ENCODE measurements at places on chromosomes 5 and 9.

GRCh38 chr9:21096172-21096900 lies 18.6 kb upstream of the IFNB1 start:
- DNase-seq = peak; percentile 70

- no peak for DNase-seq
Observed at GRCh38 chr5:61301341-61302199, 30.5 kb upstream of the ZSWIM6 start.

GRCh38 chr5:91401175-91401574 lies 18.1 kb upstream of the ARRDC3 start:
- no peak for DNase-seq

GRCh38 chr5:124655251-124655917 lies 91.1 kb downstream of the ZNF608 start:
- DNase-seq = no peak

DNA sequence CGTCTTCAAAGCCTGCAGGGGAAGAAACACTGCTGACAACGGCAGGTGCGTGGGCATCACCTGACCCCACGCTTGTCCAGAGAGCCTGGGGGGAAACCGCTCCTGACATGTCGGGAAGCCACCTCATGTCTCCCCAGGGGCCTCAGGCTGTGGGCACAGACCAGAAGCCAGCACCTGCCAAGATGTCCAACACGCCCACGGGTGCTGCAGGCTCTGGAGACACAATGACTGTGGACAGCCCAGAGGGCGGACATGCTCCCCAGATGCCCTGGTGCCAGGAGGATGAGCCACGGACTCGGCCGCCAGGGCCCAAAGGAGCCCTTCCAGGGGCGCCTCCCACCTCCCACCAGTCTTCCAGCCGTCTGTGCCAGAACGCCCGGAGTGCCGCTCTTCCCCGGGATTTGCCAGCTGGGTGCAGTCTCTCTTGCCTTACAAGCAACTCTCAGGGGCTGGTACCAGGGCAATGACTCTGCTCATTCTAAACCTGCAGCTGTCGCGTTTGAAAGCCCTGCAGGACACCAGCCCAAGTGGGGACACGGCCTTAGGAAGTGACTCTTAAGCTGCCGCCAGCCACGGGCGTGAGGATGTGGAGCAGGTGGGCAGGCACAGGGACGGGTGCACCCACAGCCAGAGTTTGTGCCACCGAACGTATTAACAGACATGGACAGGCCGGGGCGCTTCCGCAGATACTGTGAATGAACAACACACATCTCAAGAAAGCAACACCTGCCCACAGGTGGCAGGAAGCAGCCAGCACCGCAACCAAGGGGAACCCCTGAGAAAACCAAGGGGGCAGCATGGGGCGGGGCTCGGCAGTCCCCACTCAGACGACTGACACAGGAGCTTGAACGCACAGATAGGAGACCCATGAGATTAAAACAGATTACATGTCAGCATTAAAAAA lies 6.8 kb upstream of the LHX3 start:
- DNase-seq = no peak

DNA sequence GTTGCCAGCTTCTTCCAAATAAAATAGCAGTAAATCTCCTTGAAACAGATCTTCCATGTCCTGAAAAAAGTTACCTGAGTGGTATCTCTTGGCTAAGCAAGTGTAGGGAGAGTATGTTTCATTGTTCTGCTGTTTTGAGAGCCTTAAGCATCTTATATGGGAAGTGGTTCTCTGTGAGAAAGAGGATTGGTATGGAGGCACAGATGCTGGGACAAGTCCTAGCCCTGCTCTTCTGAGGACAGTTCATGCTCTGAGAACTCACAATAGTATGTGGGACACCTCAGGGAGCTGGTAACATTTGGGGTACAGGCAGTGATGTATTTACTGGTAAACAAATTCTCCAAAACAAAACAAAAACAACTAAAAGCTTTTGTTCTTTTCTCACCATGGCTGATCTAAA lies 2.0 kb downstream of the PPP3R2 start:
- no peak for DNase-seq

DNA sequence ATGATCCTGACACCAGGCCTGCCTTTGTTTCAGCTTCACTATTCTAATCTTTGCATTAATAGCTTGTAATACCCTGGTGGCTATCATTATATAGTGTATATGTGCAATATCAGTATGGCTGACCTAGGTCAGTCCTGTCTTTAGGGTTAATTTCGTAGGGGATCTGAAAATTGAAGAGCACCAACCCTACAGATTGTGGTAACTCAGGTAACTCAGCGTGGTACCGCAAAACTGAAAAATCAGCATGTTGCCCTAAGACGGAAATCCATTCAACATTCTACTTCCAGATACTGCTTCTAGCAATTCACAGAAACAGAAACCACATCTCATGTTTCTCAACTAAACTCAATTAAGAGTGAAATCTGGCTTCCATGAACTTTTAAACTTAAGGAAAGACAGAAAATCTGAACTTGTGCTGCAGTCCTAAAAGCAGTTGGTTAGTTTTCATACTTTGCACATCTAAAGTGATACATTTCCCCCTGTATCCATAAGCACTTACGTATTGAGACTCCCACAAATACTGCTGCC lies 78.3 kb downstream of the FNIP1 start:
- no peak for DNase-seq

GRCh38 chr5:154989626-154990025 lies 23.9 kb upstream of the KIF4B start:
- DNase-seq = no peak

- DNase-seq = no peak
Observed at GRCh38 chr9:76373173-76373783, 20.9 kb downstream of the RFK start.

- DNase-seq = peak; percentile 53
Observed at GRCh38 chr5:56154732-56155484, 78.2 kb downstream of the ANKRD55 start.

DNA sequence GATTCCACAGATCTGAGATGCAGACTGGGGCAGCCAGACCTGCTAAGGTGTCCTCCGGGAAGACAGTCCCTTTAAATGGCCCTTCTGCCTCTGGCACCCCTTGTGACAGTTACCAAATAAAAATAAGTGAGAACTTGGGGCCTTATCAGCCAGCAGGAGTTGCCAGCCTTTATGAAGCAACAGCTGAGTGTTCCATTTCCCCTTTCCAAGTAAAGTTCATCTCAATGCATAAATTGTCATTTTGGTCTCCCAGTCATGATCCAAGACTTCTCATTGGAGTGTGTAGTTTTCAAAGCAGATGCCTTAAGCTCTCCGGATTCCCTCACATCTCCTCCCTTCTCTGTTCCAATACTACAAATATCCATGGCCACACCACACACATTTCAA lies 4.1 kb downstream of the PTCH1 start:
- DNase-seq = no peak

- no peak for DNase-seq
Observed at GRCh38 chr9:125985998-125986655, 239.0 kb downstream of the PBX3 start.

- DNase-seq = peak; percentile 67
Observed at GRCh38 chr5:71946343-71947030, 160.8 kb upstream of the MAP1B start.

- DNase-seq = no peak
Observed at GRCh38 chr5:36841677-36842076, 34.9 kb upstream of the NIPBL start.

DNA sequence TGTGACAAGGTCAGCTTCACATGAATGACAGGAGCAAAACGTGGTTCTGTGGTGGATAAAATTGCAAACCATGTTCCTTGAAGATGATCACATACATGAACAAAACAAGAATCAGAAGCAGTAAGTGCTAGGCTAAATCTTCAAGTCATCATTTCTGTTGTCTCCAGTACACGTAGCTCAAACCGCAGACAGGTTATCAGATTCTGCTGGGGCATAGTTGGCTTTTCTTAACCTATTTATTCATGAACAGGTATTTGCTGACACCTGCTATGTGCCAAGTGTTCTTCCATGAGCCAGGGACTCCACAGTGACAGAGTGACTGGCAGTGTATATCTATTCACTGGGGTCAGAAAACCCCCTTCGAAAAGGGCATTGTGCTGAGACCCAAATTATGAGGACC lies 20.8 kb downstream of the MFAP3 start:
- DNase-seq = peak; percentile 82

GRCh38 chr5:168377525-168377924 lies 86.1 kb downstream of the WWC1 start:
- DNase-seq = no peak

- peak; percentile 36 for DNase-seq
Observed at GRCh38 chr5:172002310-172002709, 4.1 kb downstream of the FBXW11 start.

DNA sequence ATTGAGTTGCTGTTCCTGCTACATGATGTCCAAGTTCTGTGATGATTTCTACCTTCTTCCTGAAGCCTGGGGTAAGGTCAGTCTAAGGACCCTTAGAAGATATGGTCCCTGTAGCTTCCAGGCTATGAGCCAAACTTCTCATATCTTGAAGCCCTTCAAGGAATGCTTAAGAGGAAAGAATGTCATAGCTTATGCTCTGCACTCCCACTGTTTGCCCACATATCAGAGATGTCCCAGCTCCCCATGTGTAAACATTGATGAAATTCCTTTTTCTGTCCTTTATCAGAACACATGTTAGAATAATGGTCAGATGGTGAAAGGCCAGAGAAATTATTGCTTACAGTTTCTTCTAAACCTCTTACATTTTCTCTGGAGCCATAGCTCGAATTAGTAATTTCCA lies 41.4 kb upstream of the RUSC2 start:
- no peak for DNase-seq

DNA sequence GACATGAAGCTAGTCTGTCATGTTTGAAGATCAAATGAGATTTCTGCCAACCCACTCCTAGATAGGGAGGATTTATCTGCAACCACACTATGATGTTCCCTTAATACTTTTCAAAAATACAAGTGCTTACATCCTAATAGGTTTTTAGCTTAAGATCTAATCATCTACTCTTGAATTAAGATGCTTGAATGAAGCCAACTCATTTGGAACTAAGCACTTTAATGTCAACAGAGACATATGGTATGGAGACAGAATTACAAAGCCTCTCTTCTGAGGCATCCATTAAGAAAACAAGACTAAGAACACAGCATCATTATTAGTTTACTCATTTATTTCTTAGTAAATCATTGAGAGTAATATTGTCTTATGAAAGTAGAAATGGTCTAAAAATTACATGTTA lies 139.3 kb upstream of the NFIB start:
- no peak for DNase-seq

DNA sequence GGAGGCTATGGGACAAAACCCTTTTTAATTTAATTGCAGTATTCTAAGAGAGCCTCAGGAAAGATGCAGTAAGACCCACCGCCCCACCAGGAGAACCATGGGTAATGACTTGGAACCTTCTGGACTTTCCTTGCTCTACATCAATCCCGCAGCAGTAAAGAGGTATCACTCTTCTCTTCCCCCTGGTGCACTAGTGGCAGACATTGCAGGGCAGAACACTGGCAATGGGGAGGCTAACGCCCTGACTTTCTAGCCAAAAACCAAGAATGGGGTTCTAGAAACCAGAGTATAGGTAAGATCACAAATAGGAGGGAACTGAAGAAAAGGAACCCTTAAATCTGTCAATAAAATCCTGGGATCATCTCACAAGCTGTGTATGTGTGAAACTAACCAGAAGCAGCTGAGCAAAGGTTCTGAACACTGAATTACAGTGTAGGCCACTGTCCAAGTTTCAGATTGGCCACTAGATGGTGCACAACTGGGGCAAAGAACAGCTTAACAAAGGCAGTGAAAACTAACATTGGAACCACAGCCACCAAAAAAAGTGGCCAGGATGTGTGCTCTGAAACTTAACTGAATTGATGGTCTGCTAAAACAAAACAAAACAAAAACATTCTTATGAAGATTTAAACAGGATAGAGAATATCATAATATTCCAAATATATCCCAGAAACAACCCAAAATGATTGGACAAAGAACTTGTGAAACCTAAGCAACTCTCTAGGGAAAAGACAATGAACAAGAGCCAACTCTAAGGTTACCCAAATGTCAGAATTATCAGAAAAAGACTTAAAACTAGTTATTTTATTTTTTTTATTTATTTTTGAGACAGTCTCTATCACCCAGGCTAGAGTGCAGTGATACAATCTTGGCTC lies 6.6 kb upstream of the FAM151B start:
- DNase-seq = peak; percentile 67

DNA sequence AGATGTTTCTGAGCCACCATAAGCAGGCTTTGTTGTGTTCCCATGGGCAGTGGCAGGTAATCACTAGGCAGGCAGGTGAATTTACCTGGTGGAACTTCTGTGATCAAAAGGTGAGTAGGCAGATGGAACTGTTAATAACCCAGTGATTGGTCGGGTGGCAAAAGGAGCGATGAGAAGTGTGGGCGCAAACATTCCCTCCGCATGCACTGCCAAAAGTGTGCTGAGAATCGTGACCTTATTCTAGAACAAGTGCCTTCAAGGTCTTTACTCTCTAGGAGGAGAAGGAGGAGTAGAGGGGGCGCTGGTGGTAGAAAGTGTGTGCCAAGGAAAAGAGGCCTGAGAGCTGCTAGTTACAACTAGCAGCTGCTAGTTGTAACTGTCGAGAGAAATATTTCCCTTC lies 3.3 kb downstream of the OTULINL start:
- no peak for DNase-seq

- DNase-seq = no peak
Observed at GRCh38 chr5:170483701-170484458, 19.9 kb upstream of the KCNIP1 start.

DNA sequence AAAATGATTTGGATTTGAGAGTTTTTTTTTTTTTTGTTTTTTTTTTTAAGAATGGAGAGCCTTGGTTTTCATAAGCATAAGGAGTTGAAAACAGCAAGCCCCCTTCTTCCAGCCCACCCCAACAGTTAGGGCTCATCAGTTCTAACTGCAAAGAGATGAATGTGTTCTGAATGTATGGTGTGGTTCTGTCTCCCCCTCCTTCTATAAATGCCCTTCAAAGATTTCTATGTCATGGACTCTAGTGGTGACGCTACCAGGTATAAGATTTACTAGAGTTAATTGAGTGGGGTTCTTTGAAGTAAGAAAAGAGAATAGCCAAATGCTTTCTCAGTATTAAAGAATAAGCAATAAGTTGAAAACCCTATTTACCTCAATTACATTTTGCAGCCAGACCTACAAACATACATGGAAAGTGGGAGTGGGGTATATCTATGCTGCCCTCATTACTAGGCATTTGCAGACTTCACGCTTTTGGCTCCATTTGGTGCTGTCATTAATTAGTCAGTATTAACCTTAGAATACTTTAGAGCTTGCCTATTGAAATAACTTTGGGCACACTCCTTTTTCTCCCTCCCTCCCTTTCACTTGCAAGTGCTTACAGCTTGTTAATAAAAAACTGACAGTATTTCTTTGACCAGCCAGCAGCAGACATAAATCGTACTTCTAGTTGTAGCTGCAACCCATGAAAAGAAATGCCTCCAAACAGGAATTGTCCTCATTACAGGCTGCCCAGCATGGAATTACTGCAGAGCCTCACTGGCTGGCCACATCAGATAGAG lies 667.2 kb upstream of the ZNF608 start:
- no peak for DNase-seq

GRCh38 chr5:30343707-30344106 lies 849.8 kb upstream of the CDH6 start:
- DNase-seq = peak; percentile 66

GRCh38 chr9:33453999-33454660 lies 6.7 kb upstream of the AQP3 start:
- peak; percentile 96 for DNase-seq

GRCh38 chr9:357560-357959 lies 142.9 kb downstream of the DOCK8 start:
- DNase-seq = no peak

All from MM.1S (cell line).